ENCODE measurements at places on chromosomes 7 and 10. TPM values are rescaled to one million over a fixed set of nuclear protein-coding genes. Genes with fewer than 3 reads are reported as not detected.

Gene DYNC1I1
- polyA plus RNA-seq: 13.1 TPM

DNA sequence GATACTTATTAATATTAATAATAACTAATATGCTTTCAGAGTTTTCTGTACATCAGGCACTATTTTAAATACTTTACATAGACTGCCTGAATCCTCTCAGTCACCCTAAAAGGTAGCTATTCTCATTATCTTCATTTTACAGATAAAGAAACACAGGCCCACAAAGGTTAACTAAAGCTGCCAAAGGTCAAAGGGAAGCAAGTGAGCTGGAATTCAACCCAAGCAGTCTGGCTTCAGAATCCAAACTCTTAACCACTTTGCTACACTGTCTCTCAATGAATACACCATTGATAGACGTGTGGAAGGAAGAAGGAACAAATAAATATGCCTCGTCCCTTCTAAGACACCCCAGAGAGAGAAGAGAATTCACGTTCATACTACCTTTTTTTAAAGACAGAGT lies 52.0 kb downstream of the GFRA1 start:
- no peak for DNase-seq

Gene DDC
- 17.6 TPM for polyA plus RNA-seq

Gene HOXA7
- 4.5 TPM for polyA plus RNA-seq

DNA sequence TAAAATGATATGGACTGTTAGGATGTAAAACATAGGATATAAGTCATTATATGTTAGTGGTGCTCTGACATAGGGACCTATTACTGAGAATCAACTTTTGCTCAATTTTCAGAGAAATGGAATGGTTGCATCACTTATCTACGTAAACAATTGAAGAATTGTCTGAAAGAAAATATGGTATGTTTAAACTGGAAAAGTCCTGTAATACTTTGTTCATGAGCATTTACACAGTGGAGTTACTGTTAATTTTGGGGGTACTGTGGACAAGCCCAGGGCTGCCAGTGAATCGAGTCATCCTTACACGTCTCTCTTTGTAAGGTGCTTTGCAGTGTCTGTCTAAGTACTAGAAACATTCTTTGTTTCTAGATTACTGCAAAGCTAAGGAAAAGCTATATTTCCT lies 152.0 kb downstream of the ZNF22 start:
- DNase-seq: no peak

GRCh38 chr10:72449941-72450441 lies 95.3 kb upstream of the DNAJB12 start:
- no peak for DNase-seq

- no peak for DNase-seq
These were observed 437.7 kb downstream of the RPS24 start for GRCh38 chr10:78471326-78471722.

DNA sequence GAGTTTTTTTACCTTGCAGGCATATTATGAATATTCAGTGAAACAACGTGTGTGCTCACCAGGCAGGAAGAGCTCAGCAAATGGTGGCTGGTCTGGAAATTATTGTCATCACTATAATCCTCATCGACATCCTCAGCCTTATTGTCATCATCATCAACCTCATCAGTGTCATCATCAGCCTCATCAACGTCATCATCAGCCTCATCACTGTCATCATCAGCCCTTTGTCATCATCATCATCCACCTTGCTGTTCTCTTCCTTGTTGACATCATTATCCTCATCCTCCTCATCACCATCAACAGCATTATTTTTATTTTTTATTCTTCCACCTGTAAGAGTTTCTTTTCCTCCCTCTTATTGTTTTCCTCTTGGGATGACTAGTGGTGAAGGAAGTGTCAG lies 142.3 kb upstream of the GPR26 start:
- DNase-seq: no peak

Gene ASAH2
- polyA plus RNA-seq: 4.6 TPM

Gene CUZD1
- 2.5 TPM for polyA plus RNA-seq

DNA sequence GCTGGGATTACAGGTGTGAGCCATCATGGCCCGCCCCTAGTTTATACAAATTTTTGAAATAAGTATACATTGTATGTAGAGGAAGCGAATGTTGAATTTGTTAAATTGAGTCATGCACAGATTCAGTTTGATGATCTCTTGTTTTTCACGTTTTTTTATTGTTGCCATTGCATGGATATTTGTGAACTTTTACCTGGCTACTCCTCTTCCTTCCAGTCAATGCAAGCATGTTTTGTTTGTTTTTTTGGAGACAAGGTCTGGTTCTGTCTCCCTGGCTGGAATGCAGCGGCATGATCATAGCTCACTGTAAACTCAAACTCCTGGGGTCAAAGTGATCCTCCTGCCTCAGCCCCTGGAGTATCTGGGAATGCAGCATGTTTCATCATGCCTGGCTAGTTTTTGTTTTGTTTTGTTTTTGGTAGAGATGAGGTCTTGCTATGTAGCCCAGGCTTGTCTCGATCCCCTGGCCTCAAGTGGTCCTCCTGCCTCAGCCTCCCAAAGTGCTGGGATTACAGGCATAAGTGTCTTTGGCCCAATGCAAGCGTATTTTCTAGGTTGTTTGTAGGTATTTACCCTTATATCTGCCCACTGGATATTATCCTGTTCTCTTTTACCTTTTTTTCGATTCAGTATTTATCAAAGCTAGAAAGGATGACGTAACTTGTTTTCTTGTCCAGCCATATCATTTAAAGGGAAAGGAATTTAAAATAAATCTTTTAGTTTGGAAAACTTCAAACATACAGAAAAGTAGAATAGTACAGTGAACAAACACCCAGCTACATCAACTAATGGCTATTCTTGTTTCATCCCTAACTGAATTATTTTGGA lies 11.0 kb downstream of the LCOR start:
- no peak for DNase-seq

GRCh38 chr7:148304456-148304855 lies 286.1 kb upstream of the C7orf33 start:
- no peak for DNase-seq

DNA sequence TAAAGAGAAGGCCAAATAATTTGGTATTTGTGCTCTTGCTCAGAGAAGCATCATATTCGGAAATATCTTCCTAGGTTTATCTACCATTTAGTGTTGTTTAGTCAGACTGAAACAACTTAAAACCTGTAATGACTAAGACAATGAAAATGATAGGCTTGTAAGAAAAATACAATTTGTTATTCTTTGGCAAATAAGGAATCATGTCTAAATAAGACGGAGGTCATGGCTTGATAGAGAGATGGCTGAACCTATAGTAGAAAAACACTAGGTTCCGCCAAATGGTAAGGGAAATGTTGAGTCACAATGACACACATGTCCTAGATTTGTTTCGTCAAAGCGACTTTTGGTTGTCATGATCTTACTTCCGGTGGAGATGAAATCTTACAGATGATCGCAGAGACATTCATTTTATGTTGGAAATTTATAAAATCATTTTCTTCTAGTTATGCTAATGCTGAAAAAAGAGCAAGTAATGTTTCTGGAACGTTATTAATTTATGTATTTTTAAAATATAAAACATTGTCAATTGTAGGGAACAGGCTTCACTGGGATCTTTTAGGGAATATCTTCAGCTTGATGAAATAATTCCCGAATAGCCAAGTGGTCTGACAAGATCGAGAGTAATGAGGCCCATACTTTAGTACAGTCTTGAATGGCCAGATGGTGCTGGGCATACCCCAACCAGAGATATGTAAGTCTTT lies 1.0 kb downstream of the SRGN start:
- DNase-seq: no peak

DNA sequence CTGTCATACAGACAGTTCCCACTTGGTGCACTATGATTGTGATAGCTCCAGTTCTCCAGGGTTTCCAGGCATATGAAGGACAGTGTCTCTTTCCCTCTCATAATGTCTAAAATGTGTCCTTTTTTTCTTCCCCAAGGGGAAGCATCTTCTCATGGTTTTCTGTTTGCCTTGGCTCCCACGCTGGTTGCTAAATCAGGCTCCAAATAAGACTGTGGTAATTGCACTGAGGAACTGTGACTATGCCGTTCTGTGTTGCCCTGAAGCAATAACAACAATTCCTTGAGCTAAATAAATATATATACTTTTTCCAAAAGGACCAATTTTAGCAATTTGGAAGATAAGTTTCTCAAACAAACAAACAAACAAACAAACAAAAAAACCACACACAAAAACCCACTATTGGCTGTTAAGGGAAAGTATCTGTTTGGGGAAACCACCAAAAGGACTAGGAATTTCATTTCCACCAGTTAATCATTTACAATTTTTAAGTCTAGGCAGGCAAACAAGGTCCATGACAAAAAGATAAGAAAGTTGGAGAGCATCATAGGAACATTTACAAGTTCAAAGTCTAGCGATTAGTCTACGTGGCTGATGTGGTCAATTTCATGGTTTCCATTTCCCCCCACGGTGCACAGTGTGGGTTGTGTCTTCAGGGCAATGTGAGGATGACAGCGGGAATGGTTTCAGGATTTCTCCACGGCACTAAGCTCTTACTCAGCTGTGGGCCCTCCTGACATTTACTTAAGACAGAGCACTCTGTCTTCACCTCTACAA lies 62.4 kb downstream of the THNSL1 start:
- DNase-seq: no peak

- DNase-seq: no peak
These were observed 141.9 kb downstream of the MAD1L1 start for GRCh38 chr7:2090526-2091520.

Gene MEOX2
- 200 TPM for polyA plus RNA-seq

DNA sequence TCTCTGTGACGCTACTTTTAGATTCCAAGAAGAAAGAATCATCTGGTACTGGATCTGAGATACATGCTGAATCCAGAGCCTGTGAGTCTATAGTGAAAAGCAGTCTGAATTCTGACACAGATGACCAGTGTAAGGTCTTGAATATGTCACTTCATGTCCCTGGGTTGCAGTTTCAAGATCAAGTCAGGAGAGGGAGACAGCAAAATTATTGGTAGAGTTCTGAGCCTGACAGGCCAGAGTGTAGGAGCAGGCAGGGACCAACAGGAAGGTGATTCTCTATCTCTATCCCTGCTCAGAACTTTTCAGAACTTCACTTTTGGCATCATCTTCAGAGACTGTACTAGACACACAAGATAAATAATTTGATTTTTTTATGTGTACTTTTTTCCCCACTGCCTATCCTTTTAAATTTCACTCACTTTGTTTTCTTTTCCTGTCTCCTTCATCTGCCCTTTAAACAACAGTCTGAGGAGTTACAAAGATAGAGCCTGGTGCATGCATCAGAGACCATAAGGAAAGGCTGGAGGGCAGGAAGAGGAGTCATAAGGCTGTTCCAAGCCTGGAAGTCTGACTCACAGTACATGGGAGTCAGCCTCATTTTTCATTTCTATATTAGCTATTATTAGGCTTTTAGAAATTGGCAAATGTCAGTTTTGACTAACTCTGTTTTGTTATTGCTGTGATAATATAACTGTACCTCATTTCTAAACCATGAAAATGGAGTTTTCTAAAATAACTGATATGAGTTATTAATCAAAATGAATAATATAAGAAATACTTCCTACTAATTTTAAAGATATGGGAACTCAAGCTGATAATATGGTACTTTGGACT lies 120.2 kb upstream of the TMEM229A start:
- DNase-seq: no peak

GRCh38 chr7:90155206-90155605 lies 937 bp downstream of the STEAP1 start:
- no peak for DNase-seq

GRCh38 chr7:74033372-74034311 lies 5.7 kb downstream of the ELN start:
- DNase-seq: peak; percentile 86

DNA sequence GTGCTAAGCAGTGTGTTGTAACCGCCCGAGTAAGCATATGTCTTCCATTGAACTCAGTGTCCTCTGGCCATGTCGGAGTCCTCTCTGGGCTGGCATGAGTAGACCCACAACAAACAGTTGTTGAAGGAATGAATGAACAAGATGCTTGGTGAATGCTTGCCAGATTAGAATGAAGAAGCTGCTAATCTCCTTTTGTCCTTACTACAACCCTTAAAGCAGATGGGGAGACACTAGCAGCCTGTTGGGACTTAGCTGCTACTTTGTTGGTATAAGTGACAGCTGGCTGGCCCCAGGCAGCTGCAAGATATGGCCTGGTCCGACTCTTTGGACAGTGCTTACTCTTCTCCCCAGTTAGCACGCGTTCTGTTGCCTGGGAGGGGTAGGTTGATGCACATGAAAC lies 370.1 kb downstream of the RPS24 start:
- DNase-seq: no peak

Gene PPP1R9A
- polyA plus RNA-seq: 21.6 TPM

- no peak for DNase-seq
These were observed 252.6 kb upstream of the ZNF32 start for GRCh38 chr10:43901302-43901701.

DNA sequence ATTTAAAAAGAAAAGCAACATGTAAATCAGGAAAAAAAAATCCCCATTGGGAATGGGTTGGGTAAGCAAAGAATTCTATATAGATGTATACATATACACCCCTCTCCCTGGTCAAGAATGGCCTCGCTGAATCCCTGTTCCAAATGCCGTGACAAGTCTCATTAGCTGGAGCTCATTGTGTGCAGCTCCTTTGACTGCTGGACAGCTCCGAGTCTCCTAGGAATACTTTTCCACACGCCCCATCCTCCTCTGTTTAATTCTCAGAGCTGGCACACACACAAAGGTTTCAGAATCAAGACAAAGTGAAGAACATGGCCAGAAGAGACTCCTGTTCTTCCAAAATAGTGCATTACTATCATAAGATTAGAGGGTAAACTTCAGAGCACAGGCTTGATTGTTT lies 130.9 kb upstream of the MKLN1 start:
- DNase-seq: peak; percentile 28
